ENCODE measurements at places on chromosomes 1 and 21. TPM values are rescaled to one million over a fixed set of nuclear protein-coding genes. Genes with fewer than 3 reads are reported as not detected.

TTC34 gene
- total RNA-seq: 1.3 TPM

HSPG2 gene
- total RNA-seq: 0.91 TPM

OR2T6 gene
- not detected for total RNA-seq

PROX1 gene
- total RNA-seq: not detected

ICOSLG gene
- total RNA-seq: 10.2 TPM
